ENCODE measurements at places on chromosomes 6 and 20.

GRCh38 chr20:57287007-57287880 lies 20.8 kb upstream of the BMP7 start:
- no peak for DNase-seq

GRCh38 chr6:5782783-5783547 lies 223.8 kb downstream of the NRN1 start:
- DNase-seq, result no peak

GRCh38 chr6:139981768-139982181 lies 607.3 kb upstream of the CITED2 start:
- DNase-seq, result peak; percentile 26

GRCh38 chr6:163637524-163637923 lies 223.0 kb downstream of the QKI start:
- DNase-seq, result no peak

DNA sequence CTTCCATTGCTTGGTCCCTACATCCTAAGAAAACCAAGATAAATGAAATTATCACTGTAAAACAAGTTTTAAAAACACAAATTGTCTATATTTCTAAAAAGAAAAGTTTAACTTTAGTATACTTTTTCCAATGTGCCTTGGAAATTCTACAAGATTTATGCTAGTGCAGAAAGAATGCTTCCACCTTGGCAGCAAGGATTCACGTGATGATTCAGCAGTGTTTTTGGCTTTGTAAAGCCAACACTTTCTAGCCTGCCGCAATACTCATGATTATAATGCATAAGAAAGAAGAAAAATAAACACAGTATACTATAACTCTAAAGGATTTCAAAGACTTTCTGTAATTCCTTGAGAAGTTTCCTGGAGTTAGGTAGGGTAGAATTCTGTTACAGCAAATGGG lies 442.7 kb downstream of the TENT5A start:
- no peak for DNase-seq

DNA sequence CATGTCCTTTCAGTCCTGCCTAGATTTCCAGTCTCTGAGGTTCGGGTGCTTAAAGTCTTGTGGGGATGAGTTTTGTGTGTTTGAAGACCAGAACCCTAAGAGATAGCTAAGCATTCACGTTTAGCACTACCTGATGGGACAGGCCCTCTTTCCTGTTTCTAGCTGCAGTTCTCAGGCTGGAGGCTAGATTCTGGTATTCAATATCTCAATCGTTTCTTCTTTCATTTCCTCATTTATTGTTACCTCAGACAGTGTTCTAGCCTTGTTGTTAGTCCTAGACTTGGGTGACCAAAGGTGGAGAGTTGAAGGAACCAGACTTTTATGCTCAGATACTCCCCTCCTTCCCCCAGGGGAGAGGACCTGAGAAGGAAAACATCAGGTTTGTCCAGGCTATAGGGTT lies 16.8 kb downstream of the CEP250 start:
- no peak for DNase-seq

- no peak for DNase-seq
Observed at GRCh38 chr20:25083141-25083772, 1.3 kb upstream of the VSX1 start.

- no peak for DNase-seq
Observed at GRCh38 chr6:13299918-13300317, 28.4 kb downstream of the TBC1D7 start.

DNA sequence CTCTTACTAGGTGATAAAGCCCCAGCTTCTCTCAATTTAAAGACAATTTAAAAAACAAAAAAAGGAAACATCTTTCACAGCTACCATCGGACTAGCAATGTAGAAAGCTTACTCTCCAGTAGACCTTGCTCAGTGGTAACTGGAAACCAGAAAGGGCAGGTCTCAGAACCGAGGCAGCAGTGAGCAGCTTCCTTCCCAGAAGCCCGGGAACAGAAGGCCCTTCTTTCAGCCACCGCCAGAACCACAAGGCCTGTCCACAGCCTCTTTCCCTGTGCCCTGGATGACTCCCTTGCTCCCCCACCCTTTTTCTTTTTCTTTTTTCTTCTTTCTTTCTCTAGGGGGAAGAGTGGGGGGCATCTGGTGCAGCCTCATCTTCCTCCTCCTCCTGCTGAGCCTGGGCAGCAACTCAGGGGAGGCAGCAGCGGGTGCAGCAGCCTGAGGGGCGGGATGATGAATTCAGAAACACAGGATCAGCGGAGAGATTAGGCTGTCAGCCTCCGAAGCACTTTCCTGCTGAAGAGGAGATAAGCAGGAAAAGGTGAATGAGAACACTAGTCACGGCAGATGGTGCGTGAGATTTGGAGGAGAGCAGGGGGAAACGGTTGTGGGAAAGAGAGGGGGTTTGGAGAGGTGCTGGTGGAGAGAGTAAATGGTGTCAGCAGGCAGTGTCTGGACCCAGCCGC lies 158.5 kb downstream of the ID4 start:
- no peak for DNase-seq

DNA sequence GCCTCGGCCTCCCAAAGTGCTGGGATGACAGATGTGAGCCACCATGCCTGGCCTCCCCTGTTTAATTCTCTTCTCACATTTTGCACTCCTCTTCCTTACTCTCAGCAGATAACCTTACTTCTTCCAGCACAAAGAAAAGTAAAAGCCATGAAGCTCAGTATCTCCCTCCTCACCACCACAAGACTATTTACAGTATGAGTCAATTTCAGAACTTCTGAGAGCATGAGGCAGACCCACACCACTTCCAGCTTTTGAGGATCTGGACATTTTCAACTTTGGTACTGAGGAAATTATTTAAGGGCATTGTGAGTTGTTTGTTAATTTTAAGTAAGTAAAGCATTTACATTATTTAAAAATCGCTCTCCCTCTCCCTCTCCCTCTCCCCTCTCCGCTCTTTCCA lies 8.0 kb upstream of the SNX3 start:
- no peak for DNase-seq

GRCh38 chr6:170091000-170091638 lies 199.8 kb downstream of the DLL1 start:
- no peak for DNase-seq

GRCh38 chr6:37072526-37072925 lies 67.1 kb downstream of the FGD2 start:
- no peak for DNase-seq

DNA sequence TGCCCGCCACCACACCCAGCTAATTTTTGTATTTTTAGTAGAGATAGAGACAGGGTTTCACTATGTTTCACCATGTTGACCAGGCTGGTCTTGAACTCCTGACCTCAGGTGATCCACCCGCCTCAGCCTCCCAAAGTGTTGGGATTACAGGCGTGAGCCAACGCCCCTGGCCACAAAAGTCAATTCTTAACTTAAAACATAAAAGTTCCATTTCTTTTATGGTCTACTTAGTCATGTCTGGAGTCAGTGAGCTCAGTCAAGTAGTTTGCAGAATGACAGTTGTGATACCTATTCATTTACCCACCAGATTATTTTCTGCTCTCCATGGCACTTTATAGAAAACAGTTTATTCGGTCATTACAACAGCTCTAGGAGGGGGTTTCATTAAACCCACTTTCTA lies 103.1 kb upstream of the ESR1 start:
- DNase-seq, result no peak

DNA sequence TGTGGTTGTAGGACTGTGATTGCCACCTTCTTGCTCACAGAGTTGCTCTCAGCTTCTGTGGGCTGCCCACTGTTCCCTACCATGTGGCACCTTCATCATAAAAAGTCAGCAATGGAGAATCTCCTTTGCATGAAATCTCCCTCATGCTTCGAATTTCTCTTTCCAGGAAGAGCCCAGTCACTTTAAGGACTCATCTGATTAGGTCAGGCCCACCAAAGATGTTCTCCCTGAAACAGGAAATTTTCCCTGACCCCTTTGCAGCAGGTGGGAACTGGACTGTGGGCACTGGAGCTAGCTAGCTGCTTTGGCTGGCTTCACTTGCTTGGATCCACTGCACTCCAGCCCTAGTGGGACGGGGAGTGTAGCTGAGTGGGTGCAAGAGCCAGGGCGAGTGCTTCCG lies 47.7 kb upstream of the FAM184A start:
- no peak for DNase-seq

DNA sequence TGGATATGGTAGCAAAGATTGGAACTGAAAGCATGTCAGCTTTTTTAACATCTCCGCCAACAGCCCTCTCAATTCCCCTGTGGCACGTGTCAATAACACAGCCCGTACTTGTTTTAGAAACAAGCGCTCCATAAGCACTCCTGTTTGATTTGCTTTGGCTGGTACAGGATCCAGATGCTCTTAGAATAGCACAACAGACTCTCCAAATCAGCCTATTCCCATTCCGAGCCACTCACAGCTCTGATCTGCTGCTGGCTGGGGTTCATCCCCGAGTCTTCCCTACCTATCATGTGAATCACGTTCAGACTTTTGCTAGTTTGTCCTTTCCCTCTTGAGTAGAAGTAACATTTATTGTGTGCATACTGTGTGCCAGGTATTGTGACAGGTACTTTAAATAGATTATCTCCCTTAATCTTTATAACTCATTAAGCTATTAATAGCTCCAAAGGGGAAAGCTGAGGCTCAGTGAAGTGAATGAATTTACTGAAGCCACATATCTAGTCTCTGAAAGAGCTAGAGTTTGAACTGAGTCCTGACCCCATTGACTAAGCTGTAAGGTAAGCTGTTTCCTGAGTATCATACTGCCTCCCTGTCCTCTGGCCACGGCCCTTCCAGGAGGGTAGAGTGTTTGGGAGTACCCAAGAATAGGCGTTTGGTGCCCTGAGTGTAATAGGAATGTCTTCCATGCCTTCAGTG lies 46.7 kb downstream of the RALY start:
- DNase-seq, result no peak

GRCh38 chr6:39530201-39530759 lies 194.9 kb downstream of the KIF6 start:
- DNase-seq, result no peak

DNA sequence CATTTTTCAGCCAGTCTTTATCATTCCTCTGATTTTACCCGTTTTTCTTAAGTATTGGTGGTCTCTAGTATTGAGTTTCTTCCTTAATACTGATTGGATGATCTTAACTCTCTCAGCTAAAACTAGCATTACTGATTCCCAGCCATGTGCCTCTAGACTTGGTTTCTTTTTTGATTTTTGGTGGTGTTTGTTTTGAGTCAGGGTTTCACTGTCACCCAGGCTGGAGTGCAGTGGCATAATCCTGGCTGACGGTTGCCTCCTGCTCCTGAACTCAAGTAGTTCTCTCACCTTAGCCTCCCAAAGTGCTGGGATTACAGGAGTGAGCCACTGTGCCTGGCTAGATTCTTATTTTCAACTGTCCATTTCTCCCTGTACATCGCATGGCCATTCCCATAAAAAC lies 24.9 kb downstream of the DPPA5 start:
- DNase-seq, result no peak

GRCh38 chr6:121521164-121521555 lies 85.7 kb downstream of the GJA1 start:
- DNase-seq, result no peak

GRCh38 chr6:36873115-36873514 lies 1.5 kb downstream of the PPIL1 start:
- DNase-seq, result no peak

- no peak for DNase-seq
Observed at GRCh38 chr6:168095171-168095691, 16.2 kb upstream of the FRMD1 start.

DNA sequence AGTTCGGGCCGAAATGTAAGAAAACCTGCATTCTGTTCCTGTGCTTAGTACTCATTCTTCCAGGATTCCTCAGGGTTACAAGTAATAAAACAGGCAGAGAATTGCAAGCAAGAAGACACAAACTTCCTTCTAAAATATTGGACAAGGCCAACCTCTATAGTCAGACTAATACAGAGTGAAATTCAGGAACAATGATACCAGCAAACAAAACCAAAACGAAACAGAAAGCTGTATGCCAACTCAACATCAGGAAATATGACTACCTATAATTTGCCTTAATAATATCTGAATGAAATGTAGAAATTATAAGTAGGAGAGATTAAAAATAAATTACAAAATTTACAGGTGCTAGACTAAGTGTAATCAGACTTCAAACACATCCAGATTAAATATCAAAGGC lies 238.8 kb downstream of the HIVEP2 start:
- DNase-seq, result no peak

GRCh38 chr6:129508477-129509145 lies 201.4 kb downstream of the ARHGAP18 start:
- no peak for DNase-seq

GRCh38 chr6:84329077-84329476 lies 101.6 kb upstream of the CEP162 start:
- DNase-seq, result no peak

DNA sequence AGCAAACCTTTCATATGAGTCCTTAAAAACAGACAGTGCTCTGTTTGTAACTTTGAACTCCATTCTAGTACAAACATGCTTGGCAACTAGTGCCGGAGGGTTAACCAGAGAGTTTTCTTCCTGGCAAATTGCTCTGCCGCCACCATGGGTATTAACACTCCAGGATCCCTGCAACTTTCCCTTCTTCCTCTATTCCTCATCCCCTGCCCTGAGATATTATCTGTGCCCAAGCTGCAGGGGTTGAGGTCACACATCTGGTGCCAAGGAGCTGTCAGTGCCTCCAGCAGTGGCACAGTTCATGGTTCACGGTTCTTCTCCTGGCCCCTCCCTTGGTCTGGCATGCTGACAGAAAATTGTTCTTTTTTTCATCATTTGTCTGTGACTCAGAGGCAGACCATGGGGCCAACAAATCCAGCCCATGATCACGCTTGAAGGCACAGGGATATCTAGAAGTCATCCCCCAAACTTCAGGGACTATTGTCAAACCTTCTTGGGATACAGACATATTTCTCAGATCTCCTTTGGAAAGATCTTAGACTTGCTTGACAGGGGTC lies 77.5 kb downstream of the ATXN1 start:
- peak; percentile 67 for DNase-seq

DNA sequence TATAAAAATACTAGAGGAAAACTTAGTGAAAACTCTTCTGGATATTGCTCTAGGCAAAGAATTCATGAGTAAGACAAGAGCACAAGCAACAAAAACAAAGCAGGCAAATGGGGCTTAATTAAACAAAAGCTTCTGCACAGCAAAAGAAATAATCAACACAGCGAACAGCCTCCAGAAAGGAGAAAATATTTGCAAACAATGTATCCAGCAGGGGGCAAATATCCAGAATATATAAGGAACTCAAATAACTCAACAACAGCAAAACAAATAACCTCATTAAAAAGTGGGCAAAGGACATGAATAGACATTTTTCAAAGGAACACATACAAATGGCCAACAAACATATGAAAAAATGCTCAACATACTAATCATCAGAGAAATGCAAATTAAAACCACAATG lies 17.1 kb upstream of the HECA start:
- no peak for DNase-seq

DNA sequence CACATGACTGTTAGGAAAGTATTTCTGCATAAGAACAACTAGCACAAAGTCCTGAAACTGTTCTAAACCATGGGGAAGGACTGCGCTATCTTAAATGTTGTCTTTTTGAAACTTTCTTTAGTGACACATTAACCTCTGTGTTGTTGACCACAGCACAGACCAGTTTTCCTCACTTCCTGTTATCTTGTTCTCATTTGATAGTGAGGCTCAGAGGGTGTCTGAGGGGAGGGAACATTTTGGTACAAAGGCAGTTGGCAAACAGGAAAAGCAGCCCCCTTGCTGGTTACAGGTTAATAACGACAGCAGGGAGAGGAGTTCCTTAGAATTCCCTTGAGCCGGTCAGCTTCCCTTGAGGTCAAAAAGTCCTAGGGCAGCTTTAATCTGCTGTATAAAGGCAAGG lies 143.5 kb upstream of the BMP2 start:
- no peak for DNase-seq
